ENCODE measurements at places on chromosomes 1 and 21.

DNA sequence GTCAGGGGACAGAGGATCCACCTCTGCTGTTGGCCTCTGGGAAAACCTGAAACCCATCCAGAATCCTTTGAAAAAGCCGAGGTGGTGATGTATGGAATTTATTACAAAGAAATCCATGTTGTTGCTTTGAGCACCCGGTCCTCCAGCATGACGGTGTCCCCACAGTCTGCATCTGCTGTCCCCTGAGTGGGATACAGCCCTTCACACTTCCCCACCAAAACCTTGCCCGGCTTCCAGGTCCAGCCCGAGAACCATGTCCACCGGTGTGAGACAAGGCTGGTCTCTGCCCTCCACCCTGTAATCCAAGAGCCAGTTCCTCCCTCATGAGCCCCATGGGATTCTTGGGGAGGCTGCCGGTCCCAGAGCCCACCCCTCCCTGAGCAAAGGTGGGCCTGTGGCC is 70.5 kb downstream of the STUM start:
- no peaks in the 10 kb centered on the region for H3K4me1 ChIP-seq
- DNase-seq = no peak
- no peak overlapping the region for H3K4me3 ChIP-seq
- no peaks in the 10 kb centered on the region for H3K27me3 ChIP-seq
- no peaks in the 10 kb centered on the region for H3K36me3 ChIP-seq
- no peak overlapping the region for H3K27ac ChIP-seq

DNA sequence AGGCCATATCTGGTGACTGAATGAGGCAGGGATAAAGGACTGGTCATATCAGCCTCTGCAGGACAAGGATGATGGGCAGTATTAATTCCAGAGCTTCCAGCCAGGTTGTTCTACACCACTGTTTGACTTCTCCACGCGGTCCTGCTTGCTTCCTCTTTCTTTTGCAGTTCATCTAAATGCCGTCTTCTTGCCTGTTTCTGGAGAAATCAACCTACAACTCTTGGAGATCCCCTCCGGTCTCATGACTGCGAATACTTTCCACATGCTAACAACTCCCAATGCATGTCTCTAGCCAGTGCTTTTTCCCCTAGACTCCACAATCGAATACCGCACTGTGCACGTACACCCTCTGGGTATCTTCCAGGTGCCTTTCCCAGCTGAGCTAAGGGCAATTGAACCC is 14.1 kb upstream of the TIAM1 start:
- DNase-seq = no peak
- no peak overlapping the region for H3K4me3 ChIP-seq
- no peaks in the 10 kb centered on the region for H3K27me3 ChIP-seq
- no peak overlapping the region for H3K27ac ChIP-seq
- H3K4me1 ChIP-seq = no peaks in the 10 kb centered on the region
- H3K36me3 ChIP-seq = no peaks in the 10 kb centered on the region

GRCh38 chr21:38171723-38172344 is 85.0 kb upstream of the KCNJ15 start:
- H3K4me3 ChIP-seq = no peak overlapping the region
- no peak for DNase-seq
- no peaks in the 10 kb centered on the region for H3K27me3 ChIP-seq

DNA sequence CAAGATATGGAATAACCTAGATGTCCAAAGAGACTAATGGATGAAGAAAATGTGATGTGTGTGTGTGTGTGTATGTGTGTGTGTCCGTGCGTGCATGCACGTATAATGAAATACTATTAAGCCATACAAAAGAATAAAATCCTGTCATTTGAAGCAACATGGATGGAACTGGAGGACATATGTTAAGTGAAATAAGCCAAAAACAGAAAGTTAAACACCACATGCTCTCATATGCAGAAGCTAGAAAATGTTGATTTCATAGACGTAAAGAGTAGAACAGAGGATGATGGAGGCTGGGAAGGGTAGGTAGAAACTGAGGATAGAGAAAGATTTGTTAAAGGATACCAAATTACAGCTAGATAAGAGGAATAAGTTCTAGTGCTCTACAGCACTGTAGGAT is 133.7 kb downstream of the APP start:
- H3K4me3 ChIP-seq = no peak overlapping the region
- H3K4me1 ChIP-seq = no peaks in the 10 kb centered on the region
- DNase-seq = no peak
- no peak overlapping the region for H3K27ac ChIP-seq
- no peaks in the 10 kb centered on the region for H3K27me3 ChIP-seq
- H3K36me3 ChIP-seq = no peaks in the 10 kb centered on the region

DNA sequence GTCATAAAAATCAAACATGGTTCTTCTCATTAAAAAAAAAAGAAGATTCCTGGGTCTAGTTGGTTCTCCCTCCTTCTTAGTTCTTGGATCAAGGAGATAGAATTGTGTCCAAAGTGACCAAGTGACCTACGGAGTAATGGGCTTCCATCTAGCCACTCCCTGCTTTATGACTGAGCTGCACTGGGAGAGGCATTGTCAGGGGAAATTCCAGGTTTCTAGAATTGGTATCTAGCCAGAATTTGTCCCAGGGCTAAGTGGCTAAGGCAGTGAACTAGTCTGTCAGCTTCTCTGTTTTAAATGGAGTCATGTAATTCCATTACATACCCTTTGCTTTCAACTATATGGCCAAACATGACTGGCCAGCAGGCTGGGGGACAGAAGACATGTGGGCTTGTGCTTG is 40.1 kb upstream of the ERG start:
- no peak overlapping the region for H3K27ac ChIP-seq
- H3K4me1 ChIP-seq = no peaks in the 10 kb centered on the region
- no peaks in the 10 kb centered on the region for H3K27me3 ChIP-seq
- no peak overlapping the region for H3K4me3 ChIP-seq
